ENCODE measurements at places on chromosomes 4 and X. TPM values are rescaled to one million over a fixed set of nuclear protein-coding genes. Genes with fewer than 3 reads are reported as not detected.

Gene AGA
- total RNA-seq: 16.0 TPM

GRCh38 chr4:78517050-78517652, 34.4 kb upstream of the ANXA3 start:
- H3K36me3 ChIP-seq: no peaks in the 10 kb centered on the region
- no peak overlapping the region for H3K4me3 ChIP-seq
- no peak overlapping the region for H3K27ac ChIP-seq
- no peak for DNase-seq

Gene ARHGAP4
- 0.63 TPM for total RNA-seq

Gene TMEM144
- total RNA-seq: 0.06 TPM

Gene MAGEC1
- total RNA-seq: not detected

- H3K4me3 ChIP-seq: no peak overlapping the region
- H3K27me3 ChIP-seq: no peaks in the 10 kb centered on the region
- no peaks in the 10 kb centered on the region for H3K4me1 ChIP-seq
- no peak overlapping the region for H3K27ac ChIP-seq
- no peaks in the 10 kb centered on the region for H3K36me3 ChIP-seq
Observed at GRCh38 chr4:167021545-167022155, 212.6 kb downstream of the SPOCK3 start.

GRCh38 chr4:93416344-93417128, 412.0 kb upstream of the ATOH1 start:
- no peak overlapping the region for H3K4me3 ChIP-seq
- no peaks in the 10 kb centered on the region for H3K27me3 ChIP-seq
- H3K36me3 ChIP-seq: no peaks in the 10 kb centered on the region

DNA sequence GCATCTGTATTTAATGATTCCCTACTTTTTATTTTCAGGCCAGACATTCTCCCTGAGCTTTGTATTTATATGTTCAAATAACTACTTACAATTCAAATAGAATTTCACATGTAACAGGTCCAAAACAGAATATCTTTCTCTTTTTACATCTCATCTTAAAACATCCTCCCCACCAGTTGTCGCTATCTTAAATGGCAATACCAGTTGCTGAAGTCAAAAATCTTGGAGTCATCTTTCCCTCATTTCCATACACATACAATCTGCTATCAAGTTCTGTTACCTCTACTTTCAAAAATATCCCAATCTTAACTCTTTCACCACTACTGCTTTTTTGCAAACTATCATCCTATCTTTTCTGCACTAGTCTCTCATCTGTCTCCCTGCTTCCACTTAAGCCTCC, 330.5 kb downstream of the STPG2 start:
- H3K4me1 ChIP-seq: no peaks in the 10 kb centered on the region
- no peaks in the 10 kb centered on the region for H3K27me3 ChIP-seq
- no peak overlapping the region for H3K27ac ChIP-seq
- no peak overlapping the region for H3K4me3 ChIP-seq

- H3K4me1 ChIP-seq: no peaks in the 10 kb centered on the region
- H3K4me3 ChIP-seq: no peak overlapping the region
- no peaks in the 10 kb centered on the region for H3K27me3 ChIP-seq
- H3K36me3 ChIP-seq: no peaks in the 10 kb centered on the region
- no peak for DNase-seq
Observed at GRCh38 chr4:90780193-90780592, 653.0 kb downstream of the CCSER1 start.

Gene MTCP1
- 2.0 TPM for total RNA-seq

- peak; percentile 53 for DNase-seq
- peak overlapping the region; percentile 85 for H3K27ac ChIP-seq
- no peaks in the 10 kb centered on the region for H3K27me3 ChIP-seq
Observed at GRCh38 chrX:101417981-101418841, 10.2 kb downstream of the HNRNPH2 start.

Gene PNPLA4
- total RNA-seq: not detected

GRCh38 chr4:147731580-147732517, at the start of gene ARHGAP10:
Gene ARHGAP10, plus strand, starts transcription at chr4:147732088. Its CDS starts 214 bp downstream, at chr4:147732302.
- H3K4me3 ChIP-seq: peak within 1 kb of the TSS; percentile 91
- peaks cover 40% of the 10 kb centered on the region for H3K4me1 ChIP-seq
- peak; percentile 88 for DNase-seq
- peak within 1 kb of the TSS; percentile 73 for H3K27ac ChIP-seq
- H3K36me3 ChIP-seq: peaks cover 6% of the 10 kb centered on the region

Gene LAMP2
- total RNA-seq: 63.2 TPM

Gene GPRIN3
- total RNA-seq: not detected

Gene SRPX
- total RNA-seq: 13.4 TPM

Gene SLITRK4
- not detected for total RNA-seq

Gene EFHC2
- not detected for total RNA-seq

- peaks cover 10% of the 10 kb centered on the region for H3K4me1 ChIP-seq
- no peaks in the 10 kb centered on the region for H3K27me3 ChIP-seq
- DNase-seq: no peak
- H3K36me3 ChIP-seq: no peaks in the 10 kb centered on the region
- no peak overlapping the region for H3K4me3 ChIP-seq
Observed at GRCh38 chr4:1201851-1202525, 29.6 kb upstream of the SPON2 start.

DNA sequence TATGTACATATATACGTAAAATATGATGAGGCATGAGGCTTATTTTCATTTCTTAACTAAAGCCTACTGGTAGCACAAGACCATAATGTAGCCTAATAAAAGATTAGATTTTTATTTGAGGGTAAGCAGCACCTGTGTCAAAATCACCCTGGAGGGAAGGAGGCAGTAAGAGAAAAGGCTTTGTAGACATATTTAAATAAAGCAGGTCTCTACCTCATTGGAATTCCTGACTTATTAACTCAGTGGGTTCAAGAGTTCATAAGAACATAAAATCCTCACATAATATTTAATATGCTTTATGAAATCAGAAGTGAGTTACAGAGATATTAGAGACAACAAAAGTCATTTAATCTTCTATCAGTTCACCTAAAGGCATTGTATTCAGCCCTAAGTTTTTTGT, 261.6 kb upstream of the ANKRD50 start:
- DNase-seq: no peak
- no peak overlapping the region for H3K4me3 ChIP-seq
- H3K27ac ChIP-seq: no peak overlapping the region

Gene SLC16A2
- 11.9 TPM for total RNA-seq

- no peak for DNase-seq
- no peak overlapping the region for H3K27ac ChIP-seq
Observed at GRCh38 chr4:111960241-111960667, 185.0 kb upstream of the FAM241A start.

Gene MSANTD1
- not detected for total RNA-seq

Gene RWDD4
- total RNA-seq: 30.5 TPM

Gene ADH4
- total RNA-seq: not detected

Gene DMD
- 8.9 TPM for total RNA-seq

GRCh38 chr4:138698641-138699040, 316.9 kb upstream of the NOCT start:
- H3K27ac ChIP-seq: no peak overlapping the region
- H3K36me3 ChIP-seq: no peaks in the 10 kb centered on the region
- no peaks in the 10 kb centered on the region for H3K4me1 ChIP-seq
- H3K27me3 ChIP-seq: no peaks in the 10 kb centered on the region
- no peak overlapping the region for H3K4me3 ChIP-seq

- H3K36me3 ChIP-seq: no peaks in the 10 kb centered on the region
- DNase-seq: no peak
- no peak overlapping the region for H3K27ac ChIP-seq
- H3K27me3 ChIP-seq: no peaks in the 10 kb centered on the region
- H3K4me3 ChIP-seq: no peak overlapping the region
Observed at GRCh38 chr4:99736846-99737245, 79.2 kb upstream of the C4orf54 start.

- peaks cover 32% of the 10 kb centered on the region for H3K4me1 ChIP-seq
- H3K27me3 ChIP-seq: no peaks in the 10 kb centered on the region
- peaks cover 22% of the 10 kb centered on the region for H3K36me3 ChIP-seq
- no peak overlapping the region for H3K27ac ChIP-seq
Observed at GRCh38 chr4:147829401-147830101, 97.7 kb downstream of the ARHGAP10 start.

- no peaks in the 10 kb centered on the region for H3K27me3 ChIP-seq
- no peak overlapping the region for H3K4me3 ChIP-seq
- no peak overlapping the region for H3K27ac ChIP-seq
Observed at GRCh38 chrX:101602077-101602476, 15.7 kb downstream of the ARMCX6 start.

Gene PAGE2
- total RNA-seq: not detected

DNA sequence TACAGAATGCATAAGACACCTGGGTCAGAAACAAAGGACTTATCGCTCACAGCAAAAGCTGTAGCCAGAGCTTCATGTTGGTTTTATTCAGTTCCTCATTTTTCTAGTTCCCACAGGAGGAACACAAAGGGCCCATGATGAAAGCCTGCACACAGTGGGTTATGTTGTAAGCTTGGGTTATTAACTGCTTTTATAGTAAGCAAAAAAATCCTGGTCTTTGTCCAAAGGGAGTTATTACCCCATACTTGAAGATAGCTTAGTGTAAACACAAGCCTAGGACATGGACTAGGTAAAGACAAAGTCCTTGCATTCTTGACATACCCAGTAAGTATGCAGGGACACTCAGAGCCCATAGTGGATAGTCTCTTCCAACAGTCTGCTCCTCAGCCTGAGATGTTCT, 11.7 kb downstream of the BBS12 start:
- no peaks in the 10 kb centered on the region for H3K27me3 ChIP-seq
- H3K4me3 ChIP-seq: no peak overlapping the region
- H3K36me3 ChIP-seq: peaks cover 2% of the 10 kb centered on the region
- no peak overlapping the region for H3K27ac ChIP-seq

Gene PABPC4L
- total RNA-seq: not detected

- peaks cover 7% of the 10 kb centered on the region for H3K4me1 ChIP-seq
- peak; percentile 85 for DNase-seq
- no peak overlapping the region for H3K27ac ChIP-seq
- no peaks in the 10 kb centered on the region for H3K36me3 ChIP-seq
Observed at GRCh38 chr4:20422398-20422797, 170.7 kb downstream of the SLIT2 start.

Measured in SJSA1 (cell line).